ENCODE measurements at places on chromosomes 5 and 9.

GRCh38 chr9:33300546-33300945, 10.2 kb downstream of the NFX1 start:
- no peak for DNase-seq

DNA sequence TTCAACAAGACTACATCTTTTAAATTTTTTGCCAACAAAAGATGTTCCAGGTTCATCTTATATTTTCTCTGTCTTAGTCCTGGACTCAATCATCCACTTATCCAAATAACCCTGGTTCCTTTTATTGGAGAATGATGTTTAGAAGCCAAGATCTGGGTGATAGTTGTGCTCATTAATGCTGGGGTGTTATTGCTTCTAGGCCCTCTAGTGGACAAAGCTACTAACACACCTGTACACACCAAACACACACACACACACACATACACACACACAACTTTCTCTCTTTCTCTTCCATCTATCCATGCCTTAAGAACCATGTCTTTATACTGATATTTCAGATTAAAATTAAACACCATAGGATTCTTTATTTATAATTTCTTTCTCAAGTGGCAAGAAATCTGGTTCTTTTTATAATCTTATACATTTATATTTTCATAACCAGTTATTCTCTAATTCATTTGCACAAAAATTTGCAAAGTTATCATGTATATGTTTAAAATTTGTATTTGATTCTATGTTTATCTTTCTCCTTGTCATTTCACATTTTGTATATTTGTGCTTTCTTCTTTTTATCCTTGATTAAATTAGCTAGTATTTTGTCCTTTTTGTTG, 179.1 kb upstream of the SMIM23 start:
- DNase-seq, result peak; percentile 47

GRCh38 chr5:10913841-10914240, 152.8 kb upstream of the DAP start:
- DNase-seq, result peak; percentile 13

GRCh38 chr5:96961053-96961452, 25.2 kb downstream of the LNPEP start:
- no peak for DNase-seq

DNA sequence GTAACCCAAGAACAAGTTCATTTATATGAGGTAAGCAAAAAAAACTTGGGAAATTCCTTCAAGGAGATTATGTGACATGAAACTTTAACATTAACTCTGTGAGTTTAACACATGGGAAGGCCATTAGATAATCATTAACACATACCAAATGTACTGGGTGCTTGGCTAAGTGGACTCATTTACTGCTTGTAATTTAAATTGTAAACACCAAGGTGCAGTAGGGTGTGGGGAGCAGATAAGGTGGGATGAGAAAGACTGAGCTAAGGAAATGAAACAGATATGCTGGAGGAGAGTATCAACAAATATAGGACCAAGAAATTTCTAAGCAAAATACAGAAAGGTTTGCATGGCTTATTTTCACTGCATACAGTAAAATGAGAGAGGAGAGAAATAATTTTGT, 2384.8 kb upstream of the ACO1 start:
- DNase-seq, result no peak

- DNase-seq, result no peak
Observed at GRCh38 chr5:88660264-88660946, 222.6 kb downstream of the MEF2C start.

GRCh38 chr5:56328753-56329560, 95.8 kb upstream of the ANKRD55 start:
- DNase-seq, result no peak

Data from hematopoietic multipotent progenitor cell treated with erythropoietin and hydrocortisone succinate and interleukin-3 and kit ligand, for 15 days (in vitro differentiated cells).